ENCODE measurements at places on chromosomes 13 and 19.

- no peak for DNase-seq
These were observed 24.7 kb downstream of the KEAP1 start for GRCh38 chr19:10478476-10478875.

DNA sequence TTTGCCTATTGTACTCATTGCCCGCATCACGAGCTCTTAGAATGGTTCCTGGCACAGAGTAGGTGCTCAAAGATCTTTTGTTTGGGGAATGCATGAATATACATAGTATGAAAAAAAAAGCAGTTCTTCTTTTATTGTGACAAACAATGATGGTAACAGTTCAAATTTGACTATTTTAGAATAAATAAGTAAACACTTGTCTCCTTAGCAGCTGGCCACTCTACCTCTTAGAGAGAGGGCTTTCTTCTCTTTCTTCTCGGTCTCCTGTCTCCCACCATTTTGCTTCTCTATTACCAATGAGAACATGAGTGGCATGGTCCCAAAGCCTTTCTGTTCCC lies 639 bp upstream of the SLAIN1 start:
- no peak for DNase-seq

DNA sequence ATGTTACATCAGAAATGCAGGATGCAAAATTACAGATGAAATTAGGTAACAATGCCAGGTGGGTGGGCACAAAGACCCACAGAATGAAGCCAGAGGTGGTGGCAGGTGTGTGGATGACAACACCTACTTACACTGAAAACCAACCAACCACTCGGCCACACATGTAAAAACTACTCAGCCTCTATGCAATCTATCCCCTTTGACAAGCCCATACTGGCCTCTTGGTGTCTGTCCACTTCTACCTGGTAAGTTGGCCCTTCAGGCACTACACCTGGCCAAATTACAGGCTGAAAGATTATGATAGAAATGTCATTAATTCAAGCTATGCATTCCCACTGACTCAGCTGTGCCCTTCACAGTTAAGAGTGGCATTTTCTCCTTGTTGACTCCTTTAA lies 50.0 kb downstream of the BRD4 start:
- no peak for DNase-seq

GRCh38 chr19:14496834-14497227 lies 904 bp upstream of the GIPC1 start:
- DNase-seq = no peak
